ENCODE measurements at places on chromosomes 1 and 21.

- no peak for DNase-seq
These were observed 24.8 kb downstream of the COQ8A start for GRCh38 chr1:226964611-226965486.

DNA sequence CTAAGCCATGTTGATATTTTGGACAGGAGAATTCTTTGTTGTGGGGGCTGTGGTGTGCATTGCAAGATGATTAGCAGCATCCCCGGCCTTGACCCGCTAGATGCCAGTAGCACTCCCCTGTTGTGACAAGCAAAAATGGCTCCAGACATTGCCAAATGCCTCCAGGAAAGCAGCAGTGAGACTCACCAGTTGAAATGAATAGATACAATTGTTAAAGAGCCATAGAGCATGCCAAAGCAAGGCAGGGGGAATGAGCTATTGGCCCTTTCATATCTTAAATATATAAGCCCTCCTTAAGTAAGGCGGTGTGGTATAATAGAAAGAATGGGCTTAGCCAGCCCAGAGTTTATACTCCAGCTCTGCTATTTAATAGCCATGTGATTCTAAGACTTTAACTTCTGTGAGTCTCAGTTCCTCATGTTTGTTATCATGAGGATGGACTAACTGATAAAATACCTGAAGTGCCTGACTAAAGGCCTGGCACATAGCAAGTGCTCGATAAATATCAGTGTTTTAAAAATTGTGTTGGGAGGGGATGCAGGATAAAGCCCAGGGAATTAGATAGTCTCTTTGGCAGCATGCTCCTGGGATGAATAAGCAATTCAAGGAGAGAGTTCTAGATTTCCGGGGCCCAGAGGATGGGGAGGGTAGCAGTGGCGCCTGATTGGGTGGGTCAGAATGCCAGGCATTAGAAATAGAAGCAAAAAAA, 21.1 kb upstream of the RGS4 start:
- DNase-seq, result no peak

DNA sequence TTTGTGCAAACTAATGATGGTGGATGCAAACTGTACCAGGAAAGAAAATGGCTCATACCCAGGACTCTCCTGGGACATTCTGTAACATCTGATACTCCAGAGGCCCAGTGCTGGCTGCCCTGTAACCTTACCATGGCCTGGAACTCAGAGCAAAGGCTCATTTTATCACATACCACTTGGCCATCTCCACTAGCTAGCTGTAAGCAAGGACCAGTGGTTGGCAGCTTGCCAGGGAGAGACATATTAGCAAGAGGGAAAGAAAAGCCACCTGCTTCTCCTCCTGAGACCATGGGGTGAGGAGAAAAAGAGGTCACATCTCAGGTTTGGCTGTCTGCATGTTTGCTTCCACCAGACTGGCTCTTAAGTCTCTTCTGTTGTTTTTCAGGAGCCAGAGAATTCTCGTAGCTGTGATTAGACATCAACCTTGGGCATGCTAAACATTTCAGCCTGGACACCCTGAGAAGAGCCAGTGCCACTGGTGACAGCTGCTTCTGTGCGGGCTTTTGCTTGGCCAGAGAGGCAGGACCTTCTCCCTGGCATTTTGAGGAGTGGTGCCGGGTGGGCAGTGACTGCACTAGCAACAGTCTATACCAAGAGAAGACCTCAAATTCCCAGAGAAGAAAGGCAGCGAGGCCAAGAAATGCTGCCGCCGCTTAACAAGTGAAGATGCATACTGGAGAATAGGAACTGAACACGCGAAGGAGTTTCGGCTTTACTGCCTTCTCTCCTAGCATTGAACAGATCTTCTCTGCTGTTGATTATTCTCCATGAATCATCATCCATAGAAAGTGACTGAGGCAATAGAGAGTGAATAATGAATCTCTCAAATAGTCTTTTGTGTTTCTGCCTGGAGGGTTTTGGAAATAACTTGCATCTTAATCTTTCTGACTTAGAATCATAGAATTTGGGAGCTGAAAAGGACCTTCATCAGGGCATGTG, 6.7 kb upstream of the INKA2 start:
- DNase-seq, result no peak

- DNase-seq, result no peak
These were observed 8.6 kb upstream of the LRRC8B start for GRCh38 chr1:89516055-89516454.

GRCh38 chr1:171833091-171833825, 8.0 kb upstream of the DNM3 start:
- DNase-seq, result no peak

- no peak for DNase-seq
These were observed 73.8 kb upstream of the TMPRSS2 start for GRCh38 chr21:41581592-41582228.

- DNase-seq, result no peak
These were observed 4.0 kb downstream of the HAO2 start for GRCh38 chr1:119372503-119373086.

GRCh38 chr1:245160288-245160687, 5.5 kb downstream of the KIF26B start:
- no peak for DNase-seq

DNA sequence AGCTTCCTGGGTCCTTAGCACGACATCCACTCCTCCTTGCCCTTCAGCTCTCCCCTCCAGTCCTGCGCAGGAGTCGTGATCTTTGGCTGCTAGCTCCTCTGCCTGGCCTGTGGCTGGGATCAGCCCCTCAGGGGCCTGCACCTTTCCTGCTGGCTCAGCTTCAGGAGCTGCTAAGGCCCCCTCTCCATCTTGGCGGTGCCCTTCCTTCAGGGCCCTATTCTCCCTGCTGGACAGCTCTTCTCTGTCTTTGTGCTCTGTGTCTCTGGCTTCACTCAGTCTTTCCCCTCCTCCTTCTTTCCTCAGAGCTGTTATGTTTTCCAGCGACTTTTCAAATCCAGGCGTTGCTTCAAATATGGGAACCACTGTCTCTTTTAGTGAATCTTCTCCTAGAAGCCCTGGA, 59.5 kb upstream of the LRRC53 start:
- DNase-seq, result no peak

GRCh38 chr21:36788120-36788638, 89.3 kb downstream of the SIM2 start:
- DNase-seq, result no peak

- DNase-seq, result no peak
These were observed 258.5 kb downstream of the OMA1 start for GRCh38 chr1:58287894-58288623.

DNA sequence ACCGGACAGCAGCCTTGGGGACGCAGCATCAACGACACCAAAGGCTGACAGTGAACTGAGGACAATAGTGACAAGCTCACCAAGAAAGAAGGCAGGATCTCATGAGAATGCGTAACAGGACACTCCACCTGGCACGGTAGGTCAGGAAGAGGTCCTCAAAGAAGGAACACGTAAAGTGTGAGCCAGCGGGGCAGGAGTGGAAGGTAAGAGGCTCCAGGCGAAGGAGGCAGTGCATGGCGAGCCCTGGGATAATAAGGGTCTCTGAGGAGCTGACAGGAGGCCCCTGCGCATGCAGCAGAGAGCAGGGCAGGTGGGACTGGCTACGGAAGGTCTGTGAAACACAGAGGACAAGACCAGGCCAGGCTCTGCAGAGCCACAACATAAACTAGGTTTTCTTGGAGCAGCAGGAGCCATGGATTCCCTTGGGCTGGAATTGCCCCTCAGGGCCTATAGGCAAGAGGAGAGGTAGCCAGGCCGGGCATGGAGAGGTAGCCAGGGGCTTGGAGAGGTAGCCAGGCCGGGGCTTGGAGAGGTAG, 8.2 kb downstream of the LSS start:
- no peak for DNase-seq

DNA sequence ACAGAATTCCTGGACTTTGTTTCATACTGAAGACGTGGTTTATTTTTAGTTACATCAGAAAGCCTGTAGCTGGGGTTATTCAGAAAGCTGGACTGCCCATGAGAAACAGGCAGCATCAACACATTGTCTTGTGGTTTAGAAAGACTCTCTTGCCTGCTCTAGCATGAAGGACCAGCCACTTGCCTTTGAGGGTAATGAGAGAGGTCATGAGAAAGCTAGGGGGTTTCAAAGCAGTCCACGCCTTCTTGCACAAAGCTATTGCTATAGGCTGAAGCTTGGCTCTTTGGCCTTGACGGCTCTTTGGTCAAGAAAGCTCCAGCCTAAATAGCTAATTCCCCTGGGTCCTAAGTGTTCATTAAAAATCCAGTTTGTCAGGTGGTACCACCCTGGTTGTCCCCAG, 208.1 kb downstream of the PRDM2 start:
- DNase-seq, result no peak

- DNase-seq, result no peak
These were observed 13.8 kb downstream of the TMCC2 start for GRCh38 chr1:205241366-205242030.

- DNase-seq, result no peak
These were observed 8.1 kb downstream of the KRTAP10-1 start for GRCh38 chr21:44531606-44532564.

DNA sequence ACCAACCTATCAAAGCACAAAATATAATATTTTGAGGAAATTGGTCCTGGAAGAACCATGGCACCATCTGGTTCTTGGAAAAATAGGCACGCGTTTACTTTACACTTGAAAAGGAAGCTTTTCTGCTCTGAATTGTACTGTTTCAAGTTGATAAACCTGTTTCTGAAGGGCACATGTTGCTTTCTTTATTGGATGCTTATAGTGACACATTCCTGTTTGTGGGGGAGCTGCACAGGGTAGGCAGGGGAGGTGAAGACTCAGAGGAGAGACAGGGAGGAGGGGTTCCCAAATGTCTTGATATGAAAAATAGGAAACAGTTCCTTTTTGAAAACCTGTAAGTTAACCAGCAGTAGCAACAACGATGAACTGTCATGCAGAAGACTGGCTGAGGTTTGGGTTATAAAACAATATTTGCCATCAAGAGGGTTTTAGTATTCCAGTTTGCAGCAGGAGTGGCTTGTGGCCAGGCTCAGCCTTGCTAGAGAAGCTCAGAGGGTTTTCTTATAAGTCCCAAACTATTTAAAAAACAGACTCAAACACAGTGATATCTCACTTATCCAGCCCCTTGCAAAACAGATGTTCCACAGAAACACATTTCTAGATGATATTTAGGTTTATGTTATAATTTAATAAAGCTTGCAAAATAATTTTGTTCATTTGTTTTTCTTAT, 127.0 kb upstream of the MROH9 start:
- no peak for DNase-seq

DNA sequence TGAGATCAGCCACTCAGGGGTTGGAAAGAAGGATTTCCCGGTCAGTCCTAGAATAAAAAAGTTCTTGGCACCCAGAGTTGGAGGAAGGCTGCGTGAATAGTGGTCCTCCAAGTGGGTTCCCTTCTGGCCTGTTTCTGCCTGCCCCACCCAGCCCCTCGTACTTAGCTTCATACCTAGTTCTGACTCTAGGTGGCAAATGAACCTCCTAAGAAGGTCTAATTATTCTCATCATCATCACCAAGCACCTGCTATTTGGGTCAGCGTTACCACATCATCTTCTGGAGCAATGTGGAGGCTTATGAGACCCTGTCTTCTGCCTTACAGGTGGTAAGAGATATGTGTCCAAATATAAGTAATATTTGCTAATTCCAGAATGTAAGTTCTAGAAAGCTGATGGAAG, 35.9 kb upstream of the NFASC start:
- DNase-seq, result no peak

GRCh38 chr1:44036409-44037139, 5.3 kb upstream of the SLC6A9 start:
- no peak for DNase-seq

DNA sequence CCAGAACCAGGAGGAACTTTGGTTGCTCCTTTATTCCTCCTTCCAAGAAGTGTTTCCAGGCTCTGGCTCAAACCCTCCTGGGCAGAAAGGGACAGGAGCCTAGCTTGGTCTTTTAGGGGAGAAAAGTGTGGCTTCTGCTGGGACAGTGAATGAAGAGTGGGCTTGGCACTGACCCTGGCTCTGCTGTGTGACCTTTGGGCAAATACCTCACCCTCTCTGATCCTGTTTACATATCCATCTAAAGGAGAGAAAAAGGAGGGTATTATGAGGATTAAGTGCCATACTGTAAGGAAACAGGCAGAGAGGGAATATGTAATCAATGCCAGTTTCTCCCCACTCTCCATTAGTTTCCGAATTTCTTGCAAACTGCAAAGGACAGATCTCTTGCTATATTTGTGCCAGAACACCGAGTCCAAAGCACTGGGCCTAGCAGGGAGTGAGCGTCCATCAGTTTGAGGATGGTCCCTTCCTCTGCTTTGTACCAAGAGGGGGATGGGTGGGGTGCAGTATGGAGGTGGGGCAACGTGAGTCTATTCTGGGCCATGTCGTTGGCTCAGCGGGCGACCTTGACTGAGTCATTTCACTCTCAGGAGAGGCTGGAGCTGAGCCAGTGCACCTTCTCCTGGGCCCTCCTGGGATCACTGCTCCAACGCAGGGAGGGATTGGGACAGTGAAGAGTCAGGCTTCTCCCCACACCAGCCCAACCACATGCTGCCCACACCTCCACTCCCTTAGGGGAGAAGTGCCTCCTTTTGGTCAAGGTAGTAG, 38.4 kb downstream of the IGSF21 start:
- DNase-seq, result no peak

DNA sequence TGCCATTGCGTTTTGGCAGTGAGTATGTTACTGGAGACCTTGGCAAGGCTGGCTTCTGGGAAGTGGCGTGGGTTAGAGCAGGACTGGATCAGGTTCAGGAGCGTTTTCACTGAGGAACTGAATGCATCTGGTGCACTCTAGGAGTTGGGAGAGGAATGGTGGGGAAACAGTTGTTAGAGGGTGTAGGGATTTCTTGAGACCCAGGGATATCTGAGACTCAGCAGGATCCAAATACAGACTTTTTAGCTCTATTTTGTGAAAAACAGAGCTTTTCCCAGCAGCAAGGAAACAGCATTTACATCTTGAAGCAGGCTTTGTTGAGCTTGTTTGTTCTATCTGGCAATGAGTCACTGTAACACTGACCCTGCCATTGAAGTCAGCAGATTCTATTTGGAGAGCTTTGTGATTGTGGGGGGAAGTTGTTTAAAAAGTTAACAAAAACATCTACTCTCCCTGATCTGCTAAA, 56.9 kb upstream of the NRIP1 start:
- no peak for DNase-seq

GRCh38 chr1:150553392-150554085, 4.3 kb downstream of the ADAMTSL4 start:
- DNase-seq, result no peak

DNA sequence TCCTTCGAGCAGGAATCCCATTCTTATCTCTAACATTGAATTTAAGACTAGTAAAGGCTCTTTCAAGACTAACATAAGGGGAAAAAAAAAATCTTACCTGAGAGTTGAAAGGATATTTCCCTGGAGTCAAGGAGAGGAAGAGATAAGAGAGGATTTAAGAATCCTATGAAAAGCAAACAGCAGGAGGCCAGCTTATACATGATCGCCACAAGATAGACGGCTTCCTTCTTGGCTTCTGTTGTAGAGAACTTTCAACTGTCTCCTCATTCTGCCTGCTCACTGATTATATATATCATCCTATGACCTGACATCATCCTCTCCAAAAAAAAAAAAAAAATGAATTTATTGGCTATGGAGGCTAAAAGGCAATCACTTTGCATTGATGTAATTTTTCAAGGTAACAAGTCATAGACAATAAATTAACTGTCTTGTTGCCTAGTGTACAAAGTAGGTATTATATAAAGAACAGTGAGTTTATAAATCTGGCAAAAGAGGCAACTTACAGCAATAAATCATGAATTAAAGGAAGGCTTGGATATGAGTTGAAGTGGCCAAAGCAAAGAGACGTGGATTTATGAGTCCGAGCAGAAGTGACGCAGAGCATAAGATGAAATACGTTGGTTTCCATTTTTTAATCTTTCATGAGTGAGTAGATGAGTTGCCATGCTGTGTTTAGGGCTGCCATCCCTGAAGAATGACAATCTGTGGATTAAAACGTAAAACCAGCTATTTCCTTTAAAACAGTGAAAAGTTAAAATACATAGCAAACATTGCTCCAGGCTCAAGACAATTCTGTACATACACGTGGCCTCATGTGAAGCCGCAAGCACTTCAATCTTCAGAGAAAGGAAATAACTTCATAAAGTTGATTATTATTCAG, at the start of gene UTS2:
UTS2 (minus strand) TSS at position 262 of the 880 bp plus-strand sequence; CDS start at position 200, 62 bp downstream.
- DNase-seq, result no peak

Measured in AG09319 (cell line).